ENCODE measurements at places on chromosomes 6 and 20.

- no peak for DNase-seq
These were observed 112.4 kb upstream of the SALL4 start for GRCh38 chr20:51914758-51915157.

GRCh38 chr6:138307352-138307751 is 70.4 kb upstream of the SMIM28 start:
- no peak for DNase-seq

GRCh38 chr20:49590163-49591017 is 22.5 kb upstream of the PTGIS start:
- DNase-seq, result no peak

GRCh38 chr20:58752565-58752964 is 60.0 kb downstream of the NPEPL1 start:
- DNase-seq, result peak; percentile 61

DNA sequence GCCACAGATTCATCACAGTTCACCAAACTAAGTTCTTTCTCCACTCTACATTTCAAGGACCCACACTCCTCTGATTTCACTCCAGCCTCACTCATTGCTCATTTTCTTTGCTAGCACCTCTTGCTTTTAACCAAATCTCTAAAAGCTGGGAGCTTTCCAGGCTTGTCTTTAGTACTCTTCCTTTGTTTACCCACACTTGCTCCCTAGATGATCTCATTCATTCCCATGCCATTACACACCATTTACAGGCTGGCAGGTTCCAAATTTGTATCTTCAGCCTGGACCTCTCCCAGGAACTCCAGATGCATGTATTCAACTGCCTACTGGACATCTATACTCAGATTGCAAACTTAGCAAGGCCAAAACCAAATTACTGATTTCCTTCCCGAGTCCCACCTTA is 5.3 kb upstream of the GUCA1B start:
- no peak for DNase-seq

DNA sequence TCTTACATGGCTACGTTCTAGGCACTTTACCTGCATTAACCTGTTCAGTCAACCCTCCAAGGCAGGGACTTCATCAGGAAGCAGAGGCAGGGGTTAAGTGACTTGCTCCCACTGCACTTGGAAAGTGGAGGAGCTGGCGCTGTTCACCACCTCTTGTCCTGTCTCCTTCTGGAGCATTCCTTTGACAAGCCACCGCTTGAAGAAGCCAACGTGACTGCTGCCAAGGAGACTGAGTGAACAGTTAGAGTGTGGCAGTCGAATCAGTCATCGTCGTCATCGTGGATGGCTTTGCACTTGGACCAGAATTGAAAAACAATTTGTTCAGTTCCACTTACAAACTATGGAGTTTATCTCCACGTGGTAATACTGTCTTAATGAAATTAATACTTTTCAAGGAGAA is 60.9 kb downstream of the TULP4 start:
- DNase-seq, result peak; percentile 31
